ENCODE measurements at places on chromosomes 2 and 18.
A peak's percentile ranks its signal among the peaks of the same experiment; 100 is the strongest.

- peak; percentile 45 for DNase-seq
Measured at GRCh38 chr2:148887350-148888002, 12.4 kb downstream of the KIF5C start.

DNA sequence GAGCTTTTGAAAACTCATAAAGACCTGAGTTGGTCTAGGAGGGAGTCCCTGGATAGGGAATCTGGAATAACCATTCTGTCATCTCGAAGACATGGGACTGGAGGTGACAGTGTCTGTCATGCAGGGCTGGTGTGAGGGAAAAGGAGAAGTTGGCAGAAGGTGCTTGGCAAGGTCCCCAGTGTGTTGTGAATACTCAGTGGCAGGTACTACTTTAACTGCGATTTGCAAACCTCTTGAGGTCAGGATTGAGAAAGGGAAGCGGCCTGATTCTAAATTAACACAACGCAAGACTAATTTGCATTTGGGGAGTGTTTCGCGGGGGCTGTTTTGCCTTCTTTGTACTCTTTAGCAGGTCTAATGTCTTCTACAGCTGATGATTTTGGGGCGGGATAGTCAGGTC, 77.0 kb upstream of the TMEM200C start:
- no peak for DNase-seq

- no peak for DNase-seq
Measured at GRCh38 chr2:202306034-202306433, 40.5 kb downstream of the NOP58 start.

DNA sequence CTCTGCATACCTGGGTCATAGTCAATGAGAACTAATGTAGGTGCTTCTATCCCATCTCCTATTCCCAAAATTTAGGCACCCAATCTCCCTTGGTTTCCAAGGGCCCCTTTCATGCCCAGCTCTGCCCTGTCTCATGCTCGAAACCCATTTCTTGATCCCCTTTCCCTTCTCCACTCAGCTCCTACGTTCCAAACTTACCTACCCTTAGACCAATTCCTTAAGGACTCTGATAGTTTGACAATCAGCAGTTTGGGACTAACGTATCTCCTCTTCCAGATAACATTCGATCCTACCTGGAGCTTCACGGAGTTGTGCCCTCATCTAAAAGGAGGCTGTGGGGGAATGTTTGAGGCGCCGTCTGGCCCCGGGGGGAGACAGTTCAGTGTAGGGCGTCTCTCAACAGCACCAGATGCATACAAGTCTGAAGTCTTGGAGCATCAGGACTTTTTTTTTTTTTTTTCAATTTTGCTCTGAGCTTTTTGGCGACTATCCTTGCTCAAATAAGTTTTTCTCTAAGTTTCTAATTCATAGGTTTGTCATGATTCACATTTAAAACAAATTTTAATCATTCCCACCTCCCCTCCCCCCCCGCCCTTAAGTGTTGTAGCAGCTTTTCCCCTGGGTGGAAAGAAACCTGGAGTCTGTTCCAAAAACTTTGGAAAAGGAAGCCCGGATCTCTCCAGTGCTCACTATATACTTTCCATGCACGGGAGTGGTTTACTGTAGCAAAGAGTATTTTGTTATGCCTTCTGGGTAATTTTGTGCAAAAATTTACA, 141.2 kb upstream of the LGALSL start:
- no peak for DNase-seq

DNA sequence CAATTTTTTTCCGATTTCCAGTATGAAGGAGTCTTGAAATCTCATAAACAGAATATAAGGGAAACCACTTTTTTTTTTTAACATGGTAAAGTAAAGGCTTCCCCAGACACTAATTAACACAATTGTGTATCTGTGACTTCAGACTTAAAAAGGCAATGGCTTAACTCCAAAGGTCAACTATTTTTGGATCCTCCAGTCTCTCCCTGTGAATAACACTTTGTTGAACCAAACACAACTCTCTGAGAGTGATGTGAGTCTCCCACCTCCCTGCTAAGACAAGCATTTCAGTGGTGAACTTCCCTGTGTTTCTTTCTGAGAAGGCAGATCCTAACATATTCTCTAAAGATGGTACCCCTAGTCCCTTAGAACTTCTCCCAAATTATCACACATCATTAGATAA, 219.6 kb upstream of the RBBP8 start:
- DNase-seq = no peak

GRCh38 chr2:172208791-172209325, 106.2 kb upstream of the DLX2 start:
- DNase-seq = no peak

DNA sequence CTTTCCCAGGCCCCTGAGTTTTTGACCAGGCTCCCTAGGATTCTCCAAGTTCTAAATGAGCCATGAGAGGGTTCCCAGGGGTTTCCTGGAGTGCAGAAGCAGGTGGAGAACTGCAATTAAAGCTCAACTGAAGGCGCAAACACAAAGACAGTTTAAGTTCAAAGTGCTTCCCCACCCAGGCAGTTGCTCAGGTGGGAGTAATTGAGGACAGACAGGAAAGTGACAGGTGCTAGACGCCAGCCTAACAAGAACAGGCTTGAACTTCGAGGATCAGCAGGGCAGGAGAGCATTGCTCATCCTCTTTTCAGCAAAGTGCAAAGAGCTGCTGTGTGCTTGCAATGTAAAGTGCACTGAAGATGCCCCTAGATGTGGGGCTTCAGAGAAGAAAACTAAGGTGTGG, 77.2 kb upstream of the ST8SIA3 start:
- no peak for DNase-seq

Measured in eye (tissue), 1 donor.